ENCODE measurements at places on chromosomes 7 and 10.

DNA sequence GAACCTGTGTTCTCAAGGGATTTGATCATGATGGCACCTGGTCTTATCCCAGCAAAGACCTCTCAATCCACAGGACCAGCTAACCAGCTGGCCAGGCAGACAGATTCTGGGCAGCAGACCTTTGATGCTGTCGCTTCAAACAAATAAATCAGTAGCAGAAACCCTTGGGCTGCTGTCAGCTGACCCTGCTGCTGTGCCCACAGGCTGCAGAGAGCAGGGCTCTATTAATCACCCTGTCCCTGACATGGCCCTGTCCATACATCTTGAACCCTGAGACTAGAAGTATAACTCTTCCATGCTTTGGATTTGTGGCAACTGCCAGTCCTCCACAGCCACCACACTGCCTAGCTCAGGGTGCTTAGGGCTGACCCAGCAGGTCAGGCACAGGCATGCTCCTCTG lies 244.1 kb upstream of the PODXL start:
- no peak for DNase-seq

GRCh38 chr7:102473271-102473991 lies 5.3 kb downstream of the POLR2J start:
- DNase-seq, result no peak

- DNase-seq, result no peak
Observed at GRCh38 chr7:116422683-116423082, 76.9 kb upstream of the CAV2 start.

- DNase-seq, result no peak
Observed at GRCh38 chr10:54470324-54470631, 330.8 kb downstream of the PCDH15 start.

DNA sequence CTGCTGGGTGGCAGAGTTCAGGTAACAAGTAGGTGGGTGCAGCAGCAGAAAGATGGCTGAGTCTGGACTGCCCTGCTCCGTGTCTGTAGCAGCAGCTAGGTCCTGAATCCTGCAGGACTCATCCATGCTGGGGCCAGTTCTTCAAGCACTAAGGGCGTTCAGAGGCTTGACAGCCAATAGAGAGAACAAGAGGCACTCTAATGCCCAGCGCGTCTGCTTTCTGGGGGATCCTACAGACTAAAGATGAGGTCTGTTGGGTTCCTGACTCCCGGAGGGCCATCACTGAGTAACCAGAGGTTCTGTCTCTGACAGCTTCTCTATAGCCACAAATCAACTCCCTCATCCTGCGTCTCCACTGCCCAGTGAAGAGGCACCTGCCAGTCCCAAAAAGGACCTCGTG lies 125.5 kb downstream of the PTPN20 start:
- no peak for DNase-seq

Data from T-helper 2 cell (primary cell).